Spinal cord (tissue), 10 donors: ENCODE measurements at places on chromosomes 13 and 19.

- no peak for DNase-seq
These were observed 42.7 kb downstream of the ADPRHL1 start for GRCh38 chr13:113410472-113411201.

DNA sequence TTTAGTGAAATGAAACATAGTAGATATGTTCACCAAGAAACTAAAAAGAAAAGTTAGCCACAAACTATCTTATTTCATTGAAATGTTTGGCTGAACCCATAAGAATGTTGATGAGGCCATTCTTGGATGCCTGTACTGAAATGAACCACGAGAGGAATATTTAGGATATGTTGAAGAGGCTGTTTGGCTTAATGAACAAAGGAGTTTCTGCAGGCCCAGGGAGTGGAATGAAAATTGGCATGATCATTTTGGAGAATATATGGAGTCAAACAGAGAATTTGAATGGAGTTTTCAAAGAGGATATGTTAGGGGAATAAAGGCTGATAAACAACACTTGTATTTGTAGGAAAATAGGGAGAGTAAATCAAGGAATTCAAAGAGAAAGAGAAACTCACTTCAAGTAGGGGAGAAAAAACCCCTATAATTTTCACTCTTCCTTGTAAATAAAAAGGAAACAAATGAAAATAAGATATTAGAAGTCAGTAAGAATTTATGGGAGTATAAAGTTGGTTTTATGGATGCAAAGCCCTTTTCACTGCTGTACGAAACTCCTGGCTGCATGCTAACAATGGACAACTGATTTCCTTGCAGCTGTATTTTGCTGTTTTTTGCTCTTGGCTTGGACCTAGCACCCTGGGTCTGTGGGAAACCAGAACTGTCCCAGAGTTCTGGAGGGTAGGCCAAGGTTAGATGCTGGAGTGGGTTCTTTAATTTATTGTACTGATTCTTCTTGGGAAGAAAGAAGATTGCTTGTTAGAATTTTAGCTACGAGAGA lies 36.5 kb downstream of the KL start:
- no peak for DNase-seq

GRCh38 chr19:18655173-18655844 lies 18.5 kb downstream of the KLHL26 start:
- no peak for DNase-seq

GRCh38 chr13:99968521-99969452 lies 2.8 kb downstream of the ZIC5 start:
- peak; percentile 59 for DNase-seq

DNA sequence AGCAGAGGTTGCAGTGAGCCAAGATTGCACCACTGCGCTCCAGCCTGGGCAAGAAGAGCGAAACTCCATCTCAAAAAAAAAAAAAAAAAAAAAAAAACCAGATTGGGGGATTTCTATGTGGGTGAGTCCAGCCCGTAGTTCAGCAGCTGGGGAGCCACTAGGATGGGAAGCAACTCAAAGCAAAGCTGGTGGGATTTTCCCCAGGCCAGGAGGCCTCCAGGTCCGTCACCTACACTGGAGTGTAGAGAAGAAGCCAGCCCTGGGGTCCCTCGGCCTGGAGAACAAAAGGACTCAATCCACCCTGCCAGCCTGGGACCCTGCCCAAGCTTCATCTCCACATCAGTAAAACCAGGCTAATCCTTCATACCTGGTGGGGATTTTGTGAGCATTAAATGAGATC lies 121.3 kb upstream of the CACNA1A start:
- DNase-seq: no peak

DNA sequence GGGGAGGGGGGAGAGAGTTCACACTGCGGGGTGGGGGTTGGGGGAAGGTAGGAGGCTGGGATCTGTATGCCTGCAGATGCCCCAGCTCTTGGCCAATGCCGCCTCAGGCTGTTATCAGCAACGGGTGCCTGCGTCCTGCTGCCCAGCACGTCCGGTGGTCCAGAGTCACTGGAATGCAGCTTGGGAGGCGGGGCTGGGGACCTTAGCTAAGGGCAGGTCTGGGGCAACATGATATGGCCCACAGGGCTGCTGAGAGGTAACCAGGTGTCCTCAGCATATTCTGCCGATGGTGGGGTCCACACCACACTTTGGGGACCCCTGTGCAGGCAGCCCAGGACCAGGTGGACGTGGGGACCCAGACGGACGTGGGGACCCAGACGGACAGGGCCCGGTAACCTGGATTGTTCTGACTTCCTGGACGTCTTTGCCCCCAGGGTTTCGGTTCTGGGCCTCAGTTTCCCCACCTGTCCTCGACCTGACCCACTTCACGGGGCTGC lies 668 bp upstream of the ARHGAP45 start:
- DNase-seq: no peak

GRCh38 chr13:91141543-91142061 lies 205.9 kb upstream of the MIR17HG start:
- DNase-seq: no peak

DNA sequence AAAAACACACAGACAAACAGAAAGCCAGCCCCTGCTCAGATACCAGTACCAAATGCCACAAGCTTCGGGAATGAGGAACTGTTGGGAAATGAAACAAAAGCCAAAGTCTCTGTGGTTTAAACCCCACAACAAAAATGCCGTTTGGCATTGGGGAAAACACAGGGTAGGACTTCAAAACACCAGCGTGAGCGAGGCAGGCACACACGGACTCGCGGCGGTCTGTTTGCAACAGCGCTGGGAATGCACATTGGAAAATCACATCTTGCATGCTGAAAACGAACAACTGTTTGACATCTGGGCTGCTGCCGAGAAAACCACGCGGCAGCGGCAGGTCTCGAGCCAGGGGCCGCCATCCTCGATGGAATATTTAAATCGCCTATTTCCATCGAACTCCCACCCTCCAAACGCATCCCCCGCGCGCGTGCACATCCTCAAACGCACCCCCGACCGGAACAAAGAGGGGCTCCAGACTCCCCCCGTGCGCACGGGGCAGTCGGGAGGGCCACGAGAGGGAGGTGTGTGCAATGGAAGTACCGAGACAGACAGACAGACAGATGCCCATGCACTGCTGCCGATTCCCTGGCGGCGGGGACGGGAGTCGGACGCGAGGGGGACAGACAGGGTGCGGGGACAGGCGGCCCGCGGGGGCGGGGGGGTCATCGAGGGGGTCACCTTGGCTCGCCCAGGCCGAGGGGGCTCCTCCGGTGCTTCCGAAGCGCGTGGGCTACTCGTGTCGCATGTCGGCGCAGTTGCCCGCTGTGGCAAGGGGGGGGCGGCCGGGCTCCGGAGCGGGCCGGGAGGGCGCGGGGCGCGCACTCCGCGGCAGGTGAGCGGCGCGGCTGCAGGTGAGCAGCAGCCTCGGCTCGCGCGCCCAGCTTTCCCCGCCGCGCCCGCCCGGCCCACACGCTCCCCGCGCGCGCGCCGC lies at the start of gene GPR12:
Gene GPR12, minus strand, starts transcription at position 880 of the 925 bp plus-strand sequence. CDS start 959 bp downstream, outside the sequence.
- DNase-seq: peak; percentile 87
